Epithelial cell of proximal tubule (primary cell): ENCODE measurements at places on chromosomes 3 and 15. TPM values are rescaled to one million over a fixed set of nuclear protein-coding genes. Genes with fewer than 3 reads are reported as not detected.

DNA sequence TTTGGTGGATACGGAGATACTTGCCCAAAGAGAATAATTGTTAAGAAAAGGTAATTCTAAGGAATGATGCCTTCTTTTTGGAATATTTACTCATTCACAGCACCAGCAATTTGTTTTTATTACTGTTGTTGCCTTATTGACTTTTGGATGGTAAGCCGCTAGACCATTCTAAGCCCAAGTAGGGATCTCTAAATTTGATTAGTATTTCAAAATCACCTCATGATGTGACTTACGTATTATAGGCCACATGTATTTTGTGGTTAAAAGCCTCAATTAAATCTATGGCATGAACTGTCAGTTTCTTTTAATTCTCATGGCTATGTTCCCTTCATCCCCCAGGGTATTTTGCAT lies 94.1 kb downstream of the PLCL2 start:
- no peak for DNase-seq

DNA sequence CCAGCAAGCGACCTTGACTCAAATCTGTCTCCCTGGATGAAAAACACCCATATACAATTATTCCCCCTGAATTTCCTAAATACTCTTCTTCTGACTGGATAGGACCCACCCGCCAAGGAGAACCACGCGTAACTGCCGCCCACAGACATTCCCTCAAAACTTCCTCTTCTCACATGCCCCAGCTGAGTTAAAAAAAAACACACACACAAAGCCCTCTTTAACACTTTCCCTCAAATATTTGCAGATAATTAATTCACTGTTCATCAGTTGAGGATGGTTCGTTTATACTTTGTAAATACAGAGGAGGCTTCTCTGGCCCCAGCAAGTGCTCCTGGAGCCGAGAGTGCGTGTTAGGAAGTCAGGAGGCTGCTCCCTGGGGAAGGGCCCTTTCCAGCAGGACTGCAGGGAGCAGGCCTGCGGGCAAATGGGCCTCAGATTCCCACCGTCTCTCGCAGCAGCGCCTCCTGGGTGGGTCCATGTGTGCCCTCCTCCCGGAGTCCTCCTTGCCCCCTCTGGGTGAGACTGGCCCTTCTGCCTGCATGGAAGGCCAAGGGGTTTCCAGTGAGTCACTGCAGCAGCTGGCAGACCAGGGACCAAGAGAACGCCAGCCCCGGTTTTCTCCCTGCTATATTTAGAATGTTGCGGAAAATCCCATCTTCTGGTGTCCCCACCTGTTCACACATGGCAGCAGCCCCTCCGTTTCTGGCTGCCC lies 46.8 kb downstream of the MGLL start:
- DNase-seq, result no peak

DNA sequence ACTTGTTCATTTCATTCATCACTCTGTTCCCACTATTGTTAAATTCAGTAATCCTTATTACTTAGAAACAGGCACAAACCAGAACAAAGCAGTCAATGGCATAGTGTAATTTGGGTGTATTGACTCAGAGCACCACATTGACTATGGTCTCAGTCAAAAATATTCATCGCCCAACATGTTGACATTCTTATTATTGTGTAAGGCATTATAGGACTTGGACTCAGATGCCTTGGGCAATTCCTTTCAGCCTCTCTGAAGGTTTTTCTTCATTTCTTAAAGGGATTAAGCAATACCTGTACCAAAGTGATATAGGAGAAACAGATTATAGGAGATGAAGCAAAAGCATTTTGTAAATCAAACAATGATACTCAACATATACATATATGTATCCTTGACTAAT lies 114.7 kb upstream of the BHLHE40 start:
- no peak for DNase-seq

ATP8B4 gene
- total RNA-seq, result not detected in 2 replicates

DNA sequence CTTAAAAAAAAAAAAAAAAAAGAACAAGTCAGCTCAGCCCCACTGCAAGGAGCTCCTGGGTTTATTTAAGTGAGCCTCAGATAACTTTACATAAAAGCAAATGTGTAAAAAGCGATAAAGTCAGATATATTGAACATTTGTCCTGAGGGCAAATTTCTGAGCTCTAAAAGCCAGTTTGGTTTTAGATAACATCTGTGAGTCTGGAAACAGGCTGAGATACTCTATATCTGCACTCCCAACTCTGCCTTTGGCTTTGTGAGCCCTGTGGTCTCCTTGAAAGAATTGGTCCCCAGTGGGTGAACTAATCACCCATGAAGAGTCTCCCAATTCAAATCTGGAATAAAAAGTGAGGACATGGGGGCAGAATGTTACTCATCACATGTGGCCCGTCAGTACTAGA lies 104.6 kb downstream of the APBA2 start:
- DNase-seq, result no peak

DNA sequence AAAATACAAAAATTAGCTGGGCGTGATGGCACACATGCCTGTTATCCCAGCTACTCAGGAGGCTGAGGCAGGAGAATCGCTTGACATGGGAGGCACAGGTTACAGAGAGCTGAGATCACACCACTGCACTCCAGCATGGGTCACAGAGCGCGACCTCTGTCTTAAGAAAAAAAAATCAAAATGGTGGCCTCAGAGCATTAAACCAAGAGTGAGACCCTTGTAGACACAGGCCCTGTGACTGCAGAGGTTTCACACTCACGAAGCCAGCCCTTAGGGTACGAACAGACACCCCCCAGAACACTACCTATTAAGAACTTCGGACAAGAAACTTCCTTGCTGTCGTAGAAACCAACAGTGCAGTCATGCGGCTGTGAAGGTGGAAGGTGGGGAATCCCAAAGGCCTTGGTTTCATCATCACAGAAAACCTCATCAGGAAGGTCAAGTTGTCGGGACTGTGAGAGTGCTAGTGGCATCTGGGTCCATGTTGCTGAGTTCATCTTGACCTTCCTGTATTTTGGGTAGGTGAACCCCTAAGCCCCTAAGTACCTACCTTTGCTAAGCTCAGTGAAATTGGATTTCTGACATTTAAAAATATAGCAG lies 4.8 kb upstream of the PDE8A start:
- peak; percentile 53 for DNase-seq

LZTFL1 gene
- 8.2 and 8.6 TPM in 2 replicates for total RNA-seq

MYZAP gene
- total RNA-seq, result 0.06 and 0.14 TPM in 2 replicates

DNA sequence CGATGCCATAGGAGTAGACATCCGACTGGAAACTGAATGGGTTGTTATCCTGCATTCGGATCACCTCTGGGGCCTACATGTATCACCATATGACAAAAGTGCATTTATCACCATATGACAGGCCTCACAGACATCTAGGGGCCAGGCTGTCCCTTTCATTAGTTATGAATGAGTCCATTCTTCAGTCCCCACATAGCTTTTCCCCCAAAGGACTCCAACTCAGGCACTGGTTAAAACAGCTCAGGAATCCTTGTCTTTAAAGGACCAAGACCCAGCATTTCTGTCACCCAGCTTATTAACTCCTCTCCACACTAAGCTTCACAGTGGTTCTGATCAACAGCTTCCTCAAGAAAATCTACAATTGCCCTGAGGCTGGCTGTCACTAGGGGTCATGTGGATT lies 28.3 kb downstream of the MKRN2 start:
- DNase-seq, result no peak

DNA sequence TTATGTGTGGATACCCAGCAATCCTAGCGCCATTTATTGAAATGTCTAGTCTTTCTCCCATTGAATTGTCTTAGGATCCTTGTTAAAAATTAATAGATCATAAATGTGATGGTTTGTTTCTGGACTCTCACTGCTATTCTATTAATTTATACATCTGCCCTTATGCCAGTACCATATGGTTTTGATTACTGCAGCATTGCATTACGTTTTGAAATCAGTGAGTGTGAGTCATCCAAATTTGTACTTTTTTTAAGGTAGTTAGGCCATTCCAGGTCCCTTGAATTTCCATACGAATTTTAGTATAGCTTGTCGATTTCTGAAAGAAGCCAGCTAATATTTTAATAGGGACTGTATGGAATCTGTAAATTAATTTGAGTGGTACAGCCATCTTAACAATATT lies 648.6 kb upstream of the ZNF385D start:
- no peak for DNase-seq

CLDN16 gene
- 8.5 and 29.7 TPM in 2 replicates for total RNA-seq

DNA sequence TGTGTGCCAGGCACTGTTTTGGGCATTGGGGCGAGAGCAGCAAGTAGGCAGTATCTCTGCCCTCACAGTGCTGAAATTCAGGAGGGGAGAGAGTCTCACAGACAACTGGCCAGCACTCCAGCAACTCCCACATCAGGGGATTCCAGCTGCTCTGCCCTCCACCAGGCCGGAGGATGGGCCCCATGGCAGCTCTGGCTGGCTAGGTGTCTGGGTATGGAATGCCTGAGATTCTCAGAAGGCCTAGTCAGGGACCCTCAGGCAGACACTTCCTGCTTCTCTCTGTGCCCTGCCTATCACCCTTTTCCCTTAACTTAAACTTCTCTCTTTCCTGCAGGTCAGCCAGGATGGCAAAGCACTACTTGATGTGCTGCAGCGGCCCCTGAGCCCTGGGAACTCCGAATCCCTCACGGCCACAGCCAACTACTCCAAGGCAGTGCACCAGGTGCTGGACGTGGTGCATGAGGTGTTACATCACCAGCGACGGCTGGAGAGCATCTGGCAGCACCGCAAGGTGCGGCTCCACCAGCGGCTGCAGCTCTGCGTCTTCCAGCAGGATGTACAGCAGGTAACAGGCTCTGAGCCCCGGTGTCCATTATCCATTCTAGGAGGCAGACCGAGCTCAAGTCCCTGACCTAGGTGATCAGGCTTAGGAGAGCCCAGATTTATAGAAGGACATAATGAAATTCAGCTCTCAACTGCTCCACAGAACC lies 342.2 kb upstream of the ROPN1 start:
- DNase-seq, result no peak

DNA sequence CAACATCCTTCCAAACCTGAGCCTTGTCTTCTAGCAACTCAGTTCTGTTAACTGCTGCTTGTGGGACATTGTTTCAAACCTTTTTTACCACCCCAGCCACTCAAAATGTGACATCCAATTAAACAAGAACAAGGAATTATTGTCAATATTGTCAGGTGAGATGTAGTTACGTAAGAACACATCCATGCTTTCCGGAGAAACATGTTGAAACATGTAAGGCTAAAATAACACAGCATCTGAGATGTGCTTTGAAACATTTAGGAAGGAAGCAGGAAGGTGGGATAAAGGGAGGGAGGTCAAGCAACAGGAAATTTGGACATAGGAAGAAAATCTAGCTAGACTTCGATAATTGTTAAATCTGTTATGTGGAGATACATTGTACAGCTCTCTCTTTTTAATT lies 50.9 kb upstream of the PRICKLE2 start:
- no peak for DNase-seq

- no peak for DNase-seq
These were observed 8.3 kb downstream of the CA12 start for GRCh38 chr15:63373330-63373729.

- no peak for DNase-seq
These were observed 1253.4 kb downstream of the ROBO2 start for GRCh38 chr3:78293284-78293683.

PIF1 gene
- 23.3 and 27.6 TPM in 2 replicates for total RNA-seq

- no peak for DNase-seq
These were observed 27.6 kb downstream of the SEC61A1 start for GRCh38 chr3:128079823-128080222.

- DNase-seq, result peak; percentile 74
These were observed 48.6 kb downstream of the CMSS1 start for GRCh38 chr3:99866261-99866761.

DNA sequence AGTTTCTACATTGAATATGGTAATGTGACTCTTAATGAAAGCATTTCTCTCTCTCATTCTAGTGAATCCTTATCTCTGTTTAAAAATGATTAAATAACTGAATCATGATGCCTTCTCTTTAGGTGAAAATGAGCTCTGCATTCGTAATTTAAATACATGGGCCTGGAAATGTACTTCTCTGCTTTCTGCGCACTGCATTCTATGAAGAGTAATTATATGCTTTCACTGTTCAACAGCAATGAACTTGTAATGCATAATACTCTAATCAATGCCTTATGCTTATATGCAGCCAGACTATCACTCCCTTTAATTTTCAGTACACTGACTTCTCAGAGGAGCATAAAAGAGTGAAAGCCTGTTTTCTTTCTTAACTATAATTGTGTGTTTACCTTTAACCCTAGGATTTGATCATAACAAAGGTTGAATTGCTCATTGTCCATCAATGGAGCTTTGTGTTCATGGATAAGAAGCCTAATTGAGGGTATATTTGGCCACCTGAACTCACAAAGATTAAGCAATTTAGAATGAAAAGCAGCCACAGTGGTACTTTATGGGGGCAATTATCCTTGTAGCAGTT lies 330.8 kb upstream of the PDZRN3 start:
- no peak for DNase-seq
